CD4-positive, CD25-positive, alpha-beta regulatory T cell (primary cell): ENCODE measurements at places on chromosomes 7 and 10. TPM values are rescaled to one million over a fixed set of nuclear protein-coding genes. Genes with fewer than 3 reads are reported as not detected.

- DNase-seq, result no peak
- peaks cover 52% of the 10 kb centered on the region for H3K4me1 ChIP-seq
- H3K27me3 ChIP-seq, result no peaks in the 10 kb centered on the region
These were observed 35.1 kb downstream of the RTKN2 start for GRCh38 chr10:62233356-62234076.

Gene GPER1
- not detected for total RNA-seq

- H3K4me1 ChIP-seq, result peaks cover 11% of the 10 kb centered on the region
- no peaks in the 10 kb centered on the region for H3K36me3 ChIP-seq
- no peak overlapping the region for H3K27ac ChIP-seq
These were observed 13.1 kb downstream of the MARCHF5 start for GRCh38 chr10:92304061-92304460.

GRCh38 chr10:78361031-78361430 lies 327.4 kb downstream of the RPS24 start:
- DNase-seq, result no peak
- no peaks in the 10 kb centered on the region for H3K27me3 ChIP-seq
- H3K27ac ChIP-seq, result no peak overlapping the region
- H3K36me3 ChIP-seq, result no peaks in the 10 kb centered on the region

Gene PIP
- not detected for total RNA-seq

DNA sequence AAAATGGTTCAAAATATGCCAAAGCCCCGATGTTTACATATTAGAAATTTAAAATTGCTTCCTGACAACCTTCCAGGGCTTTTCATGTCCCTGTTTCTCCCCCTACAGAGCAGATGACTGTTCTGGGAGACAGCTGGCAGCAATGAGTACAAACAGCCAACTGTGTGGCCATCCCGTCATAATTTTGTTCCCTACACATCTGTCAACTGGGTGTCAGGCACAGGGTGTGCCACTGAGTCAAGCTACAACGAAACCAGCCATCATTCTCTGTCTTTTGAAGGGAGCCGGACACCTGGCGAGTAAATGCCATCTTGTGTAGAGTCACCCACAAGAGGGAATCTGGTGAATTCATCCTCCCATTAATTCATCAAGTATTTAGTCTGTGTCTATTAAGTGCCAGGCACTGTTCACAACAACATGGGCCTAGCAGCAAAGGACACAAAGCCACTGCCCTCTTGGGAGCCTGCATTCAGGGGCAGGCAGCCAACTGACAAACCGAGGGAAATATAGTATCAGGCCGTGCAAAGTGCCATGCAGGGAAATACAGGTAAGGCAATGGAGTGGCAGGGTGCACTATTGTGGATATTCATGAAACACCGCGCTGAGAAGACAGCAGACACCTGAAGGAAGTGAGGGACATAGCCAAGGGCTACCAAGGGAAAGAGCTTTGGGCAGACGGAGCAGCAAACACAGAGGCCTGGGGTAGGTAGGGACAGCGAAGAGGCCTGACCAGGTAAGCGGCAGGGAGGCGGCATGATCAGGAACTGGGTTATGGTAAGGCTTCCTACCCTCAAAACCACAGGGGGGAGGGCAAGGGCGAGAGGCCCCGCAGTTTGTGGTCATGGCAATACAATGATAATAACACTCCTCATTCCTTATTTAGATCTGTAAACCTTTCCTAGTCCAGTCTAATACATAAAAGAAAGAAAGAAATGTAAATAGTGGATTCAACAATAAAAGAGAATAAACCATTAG lies 213.6 kb downstream of the FAM107B start:
- peaks cover 99% of the 10 kb centered on the region for H3K4me1 ChIP-seq
- no peak for DNase-seq
- peak overlapping the region; percentile 81 for H3K4me3 ChIP-seq
- peak overlapping the region; percentile 96 for H3K27ac ChIP-seq
- peaks cover under 1% of the 10 kb centered on the region for H3K36me3 ChIP-seq
- H3K27me3 ChIP-seq, result no peaks in the 10 kb centered on the region

Gene OR2A7
- total RNA-seq, result 6.0 TPM

DNA sequence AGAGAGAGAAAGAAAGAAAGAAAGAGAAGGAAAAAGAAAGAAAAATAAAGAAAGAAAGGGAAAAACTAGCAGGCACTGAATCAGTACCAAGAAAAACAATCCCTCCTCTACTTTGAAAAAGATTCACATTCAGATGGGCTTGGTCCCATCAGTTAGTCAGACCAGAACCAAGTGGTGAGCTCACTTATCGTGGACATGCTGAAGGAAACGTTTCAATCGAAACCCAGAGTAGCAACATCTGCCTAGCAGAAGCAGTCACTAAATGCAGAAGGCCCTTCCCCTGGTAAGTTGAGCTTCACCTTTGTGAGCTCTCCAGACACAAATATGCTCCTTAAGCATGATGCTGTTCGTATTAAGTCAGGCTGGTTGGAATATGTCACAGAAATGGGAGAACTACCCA lies 167.7 kb downstream of the TRIL start:
- H3K27ac ChIP-seq, result no peak overlapping the region
- no peaks in the 10 kb centered on the region for H3K27me3 ChIP-seq
- no peak for DNase-seq
- no peak overlapping the region for H3K4me3 ChIP-seq

DNA sequence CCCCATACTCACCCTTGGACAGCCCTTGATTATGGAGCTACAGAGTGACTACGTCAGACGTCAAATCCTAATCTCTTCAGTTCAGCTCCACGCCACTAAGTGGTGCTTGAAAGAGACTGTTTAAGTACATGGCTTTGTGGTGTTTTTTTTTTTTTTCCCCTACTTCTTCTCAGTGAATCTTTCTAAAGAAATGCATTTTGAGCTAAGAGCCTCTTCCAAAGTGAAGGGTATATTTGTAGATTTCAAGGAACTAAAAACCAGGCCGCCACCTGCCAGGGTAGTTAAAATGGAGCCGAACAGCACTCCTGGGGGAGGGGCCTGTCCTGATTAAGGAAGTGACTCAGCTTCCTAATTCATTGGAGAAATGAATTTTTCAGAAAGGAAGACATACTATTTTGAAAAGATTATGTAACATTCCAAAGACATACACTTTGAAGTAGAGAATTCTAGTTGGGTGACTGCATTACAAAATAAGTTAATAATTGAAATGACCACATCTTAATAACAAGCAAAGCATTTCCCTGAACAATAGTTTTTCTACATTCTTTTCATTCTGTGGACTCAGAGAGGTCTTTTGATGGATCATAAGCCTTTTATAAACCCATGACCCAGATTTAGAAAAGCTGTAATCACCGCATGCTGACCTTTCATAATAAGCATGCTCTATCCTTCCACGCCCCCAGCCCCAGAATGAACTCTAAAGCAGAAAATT lies 20.6 kb upstream of the VPS41 start:
- no peaks in the 10 kb centered on the region for H3K4me1 ChIP-seq
- no peak for DNase-seq
- no peak overlapping the region for H3K27ac ChIP-seq
- no peak overlapping the region for H3K4me3 ChIP-seq

Gene C10orf53
- not detected for total RNA-seq

DNA sequence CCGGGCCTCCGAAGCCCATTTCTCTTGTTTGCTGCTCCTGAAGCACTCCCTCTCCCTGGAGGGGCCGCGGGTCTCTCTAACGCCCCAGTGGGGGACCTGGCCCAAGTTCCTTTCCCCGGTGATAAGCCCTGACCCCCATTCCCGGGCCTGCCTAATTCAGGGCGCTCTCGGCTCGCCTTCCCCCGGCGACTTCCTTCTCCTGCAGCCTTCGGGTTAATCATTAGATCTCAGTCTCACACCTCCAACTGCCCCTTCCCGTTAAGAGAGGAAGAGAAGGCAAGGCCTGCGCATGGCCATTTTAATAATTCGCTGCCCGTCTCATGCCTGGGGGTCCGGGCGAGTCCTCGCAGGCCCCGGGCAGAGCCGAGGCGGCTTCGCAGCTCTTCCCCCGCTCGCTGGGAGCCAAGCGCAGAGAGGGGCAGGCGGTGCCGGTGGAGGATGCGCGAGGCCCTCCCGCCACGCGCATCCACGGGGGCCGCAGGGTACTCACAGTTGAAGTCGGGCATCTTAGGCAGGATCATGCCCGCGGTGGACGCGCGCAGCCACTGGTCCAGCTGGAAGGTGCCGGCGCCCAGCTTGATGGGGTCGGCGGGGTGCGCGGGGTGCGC lies 1.2 kb downstream of the MNX1 start:
- H3K27ac ChIP-seq, result no peak overlapping the region
- H3K4me3 ChIP-seq, result no peak overlapping the region
- no peaks in the 10 kb centered on the region for H3K36me3 ChIP-seq
- H3K27me3 ChIP-seq, result peaks cover 27% of the 10 kb centered on the region

Gene DMBT1
- not detected for total RNA-seq

DNA sequence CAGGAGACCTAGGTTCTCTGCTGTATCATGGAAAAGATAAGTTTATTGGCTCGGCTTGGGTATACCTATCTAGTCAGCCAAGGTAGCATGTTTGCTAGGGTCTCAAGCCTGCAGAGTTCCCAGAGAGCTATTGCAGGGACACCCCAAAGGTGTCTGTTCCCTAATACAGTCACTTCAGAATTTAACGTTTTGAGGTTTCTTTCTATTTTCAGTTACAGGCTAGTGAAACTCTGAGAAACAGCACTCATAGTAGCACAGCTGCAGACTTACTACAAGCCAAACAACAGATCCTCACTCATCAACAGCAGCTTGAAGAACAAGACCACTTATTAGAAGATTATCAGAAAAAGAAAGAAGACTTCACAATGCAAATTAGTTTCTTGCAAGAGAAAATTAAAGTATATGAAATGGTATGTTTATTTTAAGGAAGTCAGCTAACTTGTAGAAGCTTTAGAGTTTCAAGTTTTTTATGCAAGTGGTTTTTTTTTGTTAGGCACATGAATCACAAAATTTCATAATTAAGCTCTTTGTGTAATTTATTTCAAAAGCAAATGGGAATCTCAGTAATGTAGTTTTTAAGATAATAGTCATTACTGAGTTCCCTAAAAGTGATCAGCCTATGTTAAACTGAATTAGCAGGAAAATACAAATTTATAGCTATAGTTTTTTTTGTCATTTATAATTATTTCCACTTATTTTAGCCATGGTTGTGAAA lies 54.9 kb downstream of the AKAP9 start:
- H3K4me3 ChIP-seq, result no peak overlapping the region
- no peaks in the 10 kb centered on the region for H3K27me3 ChIP-seq
- peaks cover 49% of the 10 kb centered on the region for H3K36me3 ChIP-seq

Gene H2BK1
- 3.8 TPM for total RNA-seq

DNA sequence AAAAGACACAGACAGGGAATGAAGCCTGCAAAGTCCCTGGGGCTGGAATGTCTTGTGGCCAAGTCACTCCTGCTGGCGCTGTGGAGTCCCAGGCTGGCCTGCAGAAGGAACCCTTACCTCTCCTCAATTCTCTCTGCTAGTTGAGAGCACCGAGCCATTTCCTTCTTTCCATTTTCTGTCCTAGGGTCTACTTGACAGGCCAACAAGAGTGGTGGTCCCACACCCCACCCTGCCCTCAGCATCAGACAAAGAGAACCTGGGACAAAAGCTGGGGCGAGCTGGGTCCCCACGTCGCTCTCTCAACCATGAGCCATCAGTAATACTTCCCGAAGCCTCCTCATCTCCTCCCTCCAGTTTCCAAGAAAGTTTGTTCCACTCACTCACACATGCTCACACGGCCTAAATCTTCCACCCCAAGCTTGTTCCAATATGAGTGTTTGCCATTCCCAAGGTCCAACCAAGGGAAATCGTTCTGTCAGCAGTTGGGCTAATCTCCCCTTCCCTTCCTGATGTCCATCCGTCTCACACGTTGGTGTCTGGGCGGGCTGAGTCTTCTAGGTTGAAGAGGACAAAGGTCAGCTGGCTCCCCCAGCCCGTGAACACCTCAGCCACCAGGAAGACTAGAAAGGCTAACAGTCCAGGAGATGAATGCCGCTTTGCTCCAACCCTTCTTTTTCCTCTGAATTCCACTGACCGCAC lies 44.3 kb downstream of the CLEC2L start:
- no peak overlapping the region for H3K4me3 ChIP-seq
- no peaks in the 10 kb centered on the region for H3K36me3 ChIP-seq
- no peaks in the 10 kb centered on the region for H3K27me3 ChIP-seq
- peaks cover 19% of the 10 kb centered on the region for H3K4me1 ChIP-seq
- no peak overlapping the region for H3K27ac ChIP-seq

GRCh38 chr10:77979221-77979620 lies 50.1 kb downstream of the POLR3A start:
- H3K27me3 ChIP-seq, result no peaks in the 10 kb centered on the region
- no peak for DNase-seq
- H3K4me3 ChIP-seq, result no peak overlapping the region
- H3K36me3 ChIP-seq, result peaks cover 74% of the 10 kb centered on the region

GRCh38 chr7:155871211-155871610 lies 58.9 kb upstream of the SHH start:
- H3K4me1 ChIP-seq, result no peaks in the 10 kb centered on the region
- no peak overlapping the region for H3K27ac ChIP-seq
- no peak overlapping the region for H3K4me3 ChIP-seq
- H3K36me3 ChIP-seq, result no peaks in the 10 kb centered on the region
- DNase-seq, result no peak
- no peaks in the 10 kb centered on the region for H3K27me3 ChIP-seq

GRCh38 chr7:140402178-140402835 lies 1.6 kb upstream of the RAB19 start:
- H3K36me3 ChIP-seq, result no peaks in the 10 kb centered on the region
- no peak for DNase-seq
- no peaks in the 10 kb centered on the region for H3K27me3 ChIP-seq
- H3K4me1 ChIP-seq, result peaks cover 21% of the 10 kb centered on the region

Gene LRIT1
- total RNA-seq, result not detected

Gene PPP1R17
- total RNA-seq, result not detected

Gene PTER
- 17.8 TPM for total RNA-seq

DNA sequence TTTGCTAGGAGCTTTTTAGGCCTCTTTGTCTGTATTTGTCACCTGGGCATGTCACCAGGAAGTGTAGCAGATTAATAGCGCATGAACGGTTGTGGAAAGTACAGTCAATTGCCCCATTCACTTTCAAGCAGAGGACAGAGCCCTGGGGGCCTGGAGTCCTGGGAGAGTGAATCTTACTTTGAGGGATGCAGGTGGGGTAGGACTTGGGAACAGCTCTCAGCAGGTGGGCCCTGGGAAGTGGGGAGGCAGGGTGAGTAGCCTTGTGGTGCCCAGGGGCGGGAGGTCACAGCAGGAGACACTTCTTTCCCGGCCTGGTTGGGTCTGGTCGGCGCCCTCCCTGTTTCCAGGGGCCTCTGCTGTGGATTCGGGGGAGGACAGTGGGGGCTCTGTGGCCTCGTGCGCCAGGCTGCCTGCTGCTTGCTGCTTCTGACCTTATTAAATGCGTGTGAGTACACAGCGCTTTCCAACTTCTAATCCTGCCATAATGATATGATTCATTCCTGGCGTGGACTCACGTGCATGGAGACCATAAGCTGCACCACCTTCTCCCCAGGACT lies 51.6 kb upstream of the AQP1 start:
- H3K36me3 ChIP-seq, result no peaks in the 10 kb centered on the region
- H3K27ac ChIP-seq, result no peak overlapping the region
- no peak for DNase-seq
- no peak overlapping the region for H3K4me3 ChIP-seq

GRCh38 chr10:113045147-113046055 lies 95.4 kb downstream of the TCF7L2 start:
- H3K27me3 ChIP-seq, result peaks cover 2% of the 10 kb centered on the region
- DNase-seq, result no peak
- H3K27ac ChIP-seq, result no peak overlapping the region
